ENCODE measurements at places on chromosomes 6 and 20. TPM values are rescaled to one million over a fixed set of nuclear protein-coding genes. Genes with fewer than 3 reads are reported as not detected.

DNA sequence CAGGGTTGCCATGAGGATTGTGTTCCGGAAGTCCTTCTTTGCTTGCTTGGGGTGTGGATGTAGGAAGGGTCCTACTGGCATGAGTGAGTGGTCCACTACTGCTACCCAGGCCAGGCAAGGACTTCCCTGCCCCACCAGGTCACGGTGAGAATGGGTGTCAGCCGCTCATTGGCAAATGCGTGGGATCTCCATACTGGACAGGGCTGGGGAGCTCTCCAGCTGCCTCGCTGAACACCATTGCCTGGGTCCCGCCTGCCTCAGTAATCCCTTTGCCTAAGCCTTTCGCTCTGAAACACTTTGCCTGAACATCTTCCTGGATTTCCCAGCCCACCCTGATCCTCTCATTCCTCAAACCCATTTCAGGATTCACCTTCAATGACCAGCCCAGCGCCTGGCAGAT, 59.5 kb downstream of the CTCFL start:
- no peak overlapping the region for H3K4me3 ChIP-seq
- DNase-seq = no peak
- H3K4me1 ChIP-seq = no peaks in the 10 kb centered on the region
- no peak overlapping the region for H3K27ac ChIP-seq
- no peaks in the 10 kb centered on the region for H3K36me3 ChIP-seq

- H3K27ac ChIP-seq = no peak overlapping the region
- no peaks in the 10 kb centered on the region for H3K4me1 ChIP-seq
- H3K4me3 ChIP-seq = no peak overlapping the region
- no peaks in the 10 kb centered on the region for H3K27me3 ChIP-seq
- no peaks in the 10 kb centered on the region for H3K36me3 ChIP-seq
Measured at GRCh38 chr6:22019857-22020256, 277.0 kb downstream of the PRL start.

The POPDC3 gene
- 6.7 TPM for total RNA-seq

GRCh38 chr6:133888929-133889556, at the start of gene TCF21:
Gene TCF21, plus strand, starts transcription at chr6:133889113. Its CDS starts 285 bp downstream, at chr6:133889398.
- peak; percentile 91 for DNase-seq
- peak within 1 kb of the TSS; percentile 95 for H3K4me3 ChIP-seq
- no peaks in the 10 kb centered on the region for H3K27me3 ChIP-seq
- H3K36me3 ChIP-seq = no peaks in the 10 kb centered on the region

DNA sequence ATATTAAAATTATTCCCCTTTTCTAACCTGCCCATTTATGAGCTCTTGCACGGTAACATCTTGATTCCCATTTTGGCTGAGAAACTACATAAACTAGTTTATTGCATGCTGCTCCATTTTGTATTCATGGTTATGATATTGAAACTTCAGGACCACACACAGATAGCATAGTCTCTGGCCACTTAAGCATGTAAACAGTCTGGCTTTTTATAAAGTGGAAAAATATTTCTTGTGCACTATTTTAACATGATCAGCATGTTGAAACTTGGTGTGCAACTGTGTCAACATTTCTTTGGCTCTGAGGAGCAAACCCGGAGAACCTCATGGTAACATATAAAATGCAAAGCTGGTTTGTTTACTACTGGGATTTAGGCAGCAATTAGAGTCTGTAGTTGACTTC, 70.7 kb downstream of the SLX4IP start:
- H3K27me3 ChIP-seq = no peaks in the 10 kb centered on the region
- no peak overlapping the region for H3K4me3 ChIP-seq
- H3K36me3 ChIP-seq = no peaks in the 10 kb centered on the region
- peaks cover 10% of the 10 kb centered on the region for H3K4me1 ChIP-seq

The GPR6 gene
- total RNA-seq = not detected
